Glutamatergic neuron (in vitro differentiated cells): ENCODE measurements at places on chromosomes 7 and 10.

DNA sequence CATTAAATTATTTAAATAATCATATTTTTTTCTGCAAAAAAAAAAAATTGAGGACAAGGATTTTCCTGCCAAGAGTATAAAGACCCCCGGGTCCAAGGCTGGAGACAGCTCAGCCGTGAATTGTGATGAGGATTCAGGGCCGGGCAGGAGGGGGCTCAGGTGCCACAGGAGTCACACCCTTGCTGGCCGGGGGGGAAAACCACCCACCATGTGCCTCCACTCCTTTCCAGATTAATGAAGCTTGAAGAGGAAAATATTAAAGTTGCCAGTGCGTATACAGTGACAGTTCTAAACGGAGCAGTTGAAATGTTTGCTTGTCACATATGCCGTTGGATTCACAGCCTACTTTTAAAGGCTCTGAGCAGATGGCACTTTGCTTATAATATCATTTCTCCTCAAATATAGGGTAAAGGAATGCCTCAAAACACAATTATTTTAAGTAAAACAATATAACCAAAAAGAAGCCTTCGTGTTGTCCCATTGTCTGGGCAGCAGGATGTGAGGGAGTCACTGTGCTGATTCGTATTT, 49.6 kb downstream of the ADARB2 start:
- DNase-seq = no peak

DNA sequence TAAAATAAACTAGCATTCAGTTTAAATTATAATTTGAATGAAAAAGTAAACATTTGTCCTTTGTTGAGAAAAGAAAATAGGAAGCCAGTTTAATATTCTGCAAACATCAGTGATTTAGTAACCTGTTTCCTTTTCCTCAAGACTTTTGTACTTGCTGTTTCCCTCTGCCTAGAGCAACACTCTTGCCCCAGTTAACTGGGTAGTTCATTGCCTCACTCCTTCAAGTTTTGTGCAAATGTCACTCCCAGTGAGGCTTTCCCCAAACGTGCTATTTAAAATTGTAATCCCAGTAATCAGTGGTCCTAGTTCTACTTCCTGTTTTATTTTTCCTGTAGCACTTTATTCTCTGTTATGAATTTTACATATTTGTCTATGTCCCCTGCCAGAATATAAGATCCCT, 23.8 kb downstream of the DLD start:
- no peak for DNase-seq

GRCh38 chr10:21398563-21399231, 126.8 kb downstream of the SKIDA1 start:
- no peak for DNase-seq

DNA sequence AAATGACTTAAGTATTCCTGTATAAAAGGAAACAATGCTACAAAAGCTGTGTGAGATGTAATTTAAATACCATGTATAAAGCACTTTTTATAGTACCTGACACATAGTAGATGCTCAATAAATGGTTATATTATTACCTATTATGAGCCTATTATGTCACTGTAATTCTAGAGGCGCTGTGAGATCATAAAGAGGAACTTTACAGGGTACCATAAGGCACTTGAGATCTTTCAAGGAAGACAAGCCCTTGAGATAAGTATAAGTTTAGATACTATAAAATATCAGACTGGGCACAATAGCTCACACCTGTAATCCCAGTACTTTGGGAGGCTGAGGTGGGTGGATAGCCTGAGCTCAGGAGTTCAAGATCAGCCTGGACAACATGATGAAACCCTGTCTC, 38.3 kb downstream of the PTTG1IP2 start:
- no peak for DNase-seq

GRCh38 chr7:332020-332517, 42.1 kb downstream of the FOXL3 start:
- no peak for DNase-seq

GRCh38 chr10:5163487-5163886, 21.5 kb downstream of the AKR1C8 start:
- DNase-seq = no peak

DNA sequence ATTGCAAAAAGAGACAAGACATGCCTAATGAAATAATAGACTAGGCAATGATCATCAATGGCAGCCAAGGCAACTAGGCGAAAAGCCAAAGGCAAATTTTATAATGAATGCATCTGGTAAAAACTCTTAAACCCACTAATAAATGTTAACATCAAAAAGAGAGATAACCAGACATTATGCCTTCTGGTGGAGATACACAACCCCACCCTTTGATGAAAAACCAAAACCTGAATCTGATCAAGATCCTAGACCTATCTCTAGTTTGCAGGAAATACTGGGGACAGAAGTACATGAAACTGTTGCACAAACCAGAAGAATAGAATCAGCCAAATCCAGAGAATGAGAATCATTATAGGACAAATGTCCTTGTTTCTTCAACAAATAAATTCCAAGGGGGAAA, 22.0 kb upstream of the GSAP start:
- no peak for DNase-seq

GRCh38 chr7:23687011-23687410, 7.0 kb downstream of the FAM221A start:
- no peak for DNase-seq
